GDM1 (cell line): ENCODE measurements at places on chromosomes 7 and 10.

GRCh38 chr10:30199376-30200016 is 140.1 kb upstream of the JCAD start:
- DNase-seq = no peak

DNA sequence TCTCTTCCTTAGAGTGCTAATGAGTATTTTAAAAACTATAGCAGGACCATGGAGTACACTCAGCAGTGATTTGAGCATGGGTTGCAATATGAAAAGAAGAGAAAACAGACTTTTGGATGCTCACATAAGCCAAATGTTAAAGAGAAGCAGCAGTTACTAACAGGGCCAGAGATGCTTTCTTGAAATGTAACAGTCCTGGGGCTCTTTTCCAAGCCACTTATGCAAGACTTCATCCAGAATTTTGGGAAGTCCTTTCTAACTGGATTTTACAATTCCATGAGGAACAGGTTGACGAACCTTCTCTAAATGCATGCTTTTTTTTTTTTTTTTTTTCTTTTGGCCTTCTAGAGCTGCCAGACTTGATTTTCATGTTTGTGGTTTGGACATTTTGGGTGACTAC is 282.0 kb downstream of the SEC23IP start:
- DNase-seq = no peak

DNA sequence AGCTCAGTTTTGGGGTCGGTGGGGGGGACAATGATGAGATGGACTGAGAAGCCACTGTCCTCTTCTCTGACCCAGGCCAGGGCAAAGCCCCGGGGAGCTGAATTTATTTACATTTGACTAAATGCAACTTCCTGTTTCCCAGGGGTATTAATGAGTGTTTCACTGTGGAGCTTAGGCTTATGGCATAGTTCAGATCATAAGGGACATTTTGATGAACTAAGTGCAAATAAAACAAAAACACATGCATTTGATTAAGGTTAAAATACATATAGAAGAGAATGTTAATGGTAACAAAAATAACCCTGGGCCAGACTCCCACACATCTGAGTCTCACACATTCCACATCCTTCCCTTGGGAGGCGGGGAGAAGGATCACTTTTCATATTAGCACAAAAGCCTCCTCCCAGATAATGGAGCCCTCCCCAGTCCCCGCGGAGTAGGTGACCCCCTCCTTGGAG is 320.6 kb downstream of the FRMD4A start:
- no peak for DNase-seq

DNA sequence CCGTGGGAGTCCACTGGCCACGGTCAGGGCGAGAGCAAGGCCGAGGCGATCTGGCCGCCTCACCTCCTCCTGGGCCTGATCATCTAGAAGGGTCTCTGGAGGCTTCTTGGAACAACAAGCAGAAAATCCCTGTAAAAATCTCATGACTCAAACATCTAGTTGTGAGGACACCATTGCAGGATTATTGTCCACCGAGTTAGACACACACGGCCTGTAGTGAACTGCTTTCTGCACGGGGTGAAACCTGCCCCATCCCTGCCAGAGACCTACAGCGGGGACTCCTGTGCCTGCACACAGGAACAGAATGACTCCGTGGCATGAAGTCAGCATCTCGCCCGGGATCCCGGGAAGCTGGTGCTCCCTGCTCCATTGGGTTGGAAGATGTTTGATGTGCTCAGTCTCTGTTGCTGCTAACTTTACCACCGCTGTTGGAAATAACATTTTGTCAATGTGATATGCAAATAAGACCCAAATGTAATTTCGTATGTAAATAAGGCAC is 267.0 kb upstream of the TCERG1L start:
- no peak for DNase-seq

GRCh38 chr7:115844857-115845256 is 185.7 kb downstream of the TFEC start:
- no peak for DNase-seq

DNA sequence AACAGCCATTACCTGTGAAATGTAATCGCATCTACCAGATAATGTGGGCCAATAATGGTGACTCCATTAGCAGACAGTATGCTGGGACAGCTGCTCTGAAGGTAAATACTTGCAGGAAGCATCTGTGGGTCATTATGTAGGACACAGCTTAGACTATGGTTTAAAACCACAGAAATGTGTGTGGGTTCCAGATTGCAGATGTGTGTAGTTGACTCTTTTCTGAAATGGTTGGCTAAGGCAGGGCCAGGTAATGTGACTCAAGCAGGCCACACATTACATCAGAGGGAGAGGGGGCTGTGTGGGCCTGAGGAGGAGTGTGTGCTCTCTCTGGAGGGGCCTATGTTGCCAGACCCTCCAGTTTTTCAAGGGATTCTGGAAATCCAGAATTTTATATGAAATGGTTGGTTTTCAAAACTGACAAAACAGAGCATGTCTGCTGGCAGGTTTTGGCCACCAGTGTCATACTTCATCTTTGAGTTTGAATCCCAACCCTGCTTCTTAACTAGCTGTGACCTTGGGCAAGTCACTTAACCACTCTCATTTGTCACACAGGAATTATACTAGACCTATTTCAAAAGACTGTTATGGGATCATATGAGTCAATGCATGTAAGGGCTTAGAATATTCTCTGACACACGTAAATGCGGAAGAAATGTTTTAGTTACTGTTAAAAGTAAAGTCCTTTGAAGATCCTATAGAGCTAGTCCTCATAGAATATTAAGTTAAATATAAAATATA is 64.5 kb downstream of the MCMBP start:
- DNase-seq = no peak
